ENCODE measurements at places on chromosomes 3 and 15.

GRCh38 chr15:63446255-63446654 is 58.1 kb upstream of the USP3 start:
- DNase-seq, result no peak

GRCh38 chr3:196962108-196962929 is 6.3 kb downstream of the PIGZ start:
- DNase-seq, result no peak

DNA sequence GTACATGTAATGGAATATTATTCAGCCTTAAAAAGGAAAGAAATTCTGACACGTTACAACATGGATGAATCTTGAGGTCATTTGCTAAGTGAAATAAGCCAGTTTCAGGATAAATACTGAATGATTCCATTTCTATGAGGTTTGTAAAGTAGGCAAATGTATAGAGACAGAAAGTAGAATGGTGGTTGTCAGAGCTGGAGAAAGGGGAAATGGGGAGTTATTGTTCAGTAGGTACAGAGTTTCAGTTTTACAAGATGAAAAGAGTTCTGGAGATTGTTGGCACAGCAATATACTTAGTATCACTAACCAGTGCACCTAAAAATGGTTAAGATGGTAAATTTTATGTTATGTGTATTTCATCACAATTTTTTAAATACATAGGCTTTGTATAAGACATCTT is 60.6 kb downstream of the USP8 start:
- no peak for DNase-seq

GRCh38 chr3:120440762-120441161 is 10.0 kb downstream of the FSTL1 start:
- no peak for DNase-seq

DNA sequence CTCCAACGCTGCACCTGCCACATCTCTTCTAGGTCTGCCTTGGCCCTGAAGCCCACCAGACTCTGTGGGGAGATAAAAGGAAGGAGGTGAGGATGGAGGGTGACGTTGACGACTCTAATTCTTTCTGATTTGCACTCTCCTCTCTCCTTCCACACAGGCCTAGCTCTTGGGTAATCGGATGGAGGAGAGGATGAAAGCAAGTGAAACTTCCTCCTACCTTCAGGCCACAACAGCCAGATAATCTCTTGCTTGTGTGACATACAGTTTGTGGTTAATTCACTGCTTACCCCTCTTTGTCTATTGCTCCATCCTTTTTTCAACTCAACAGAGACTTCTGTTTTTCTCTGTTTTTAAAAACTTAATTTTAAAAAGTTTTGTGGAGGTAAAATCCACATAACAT is 208.1 kb downstream of the SV2B start:
- no peak for DNase-seq

DNA sequence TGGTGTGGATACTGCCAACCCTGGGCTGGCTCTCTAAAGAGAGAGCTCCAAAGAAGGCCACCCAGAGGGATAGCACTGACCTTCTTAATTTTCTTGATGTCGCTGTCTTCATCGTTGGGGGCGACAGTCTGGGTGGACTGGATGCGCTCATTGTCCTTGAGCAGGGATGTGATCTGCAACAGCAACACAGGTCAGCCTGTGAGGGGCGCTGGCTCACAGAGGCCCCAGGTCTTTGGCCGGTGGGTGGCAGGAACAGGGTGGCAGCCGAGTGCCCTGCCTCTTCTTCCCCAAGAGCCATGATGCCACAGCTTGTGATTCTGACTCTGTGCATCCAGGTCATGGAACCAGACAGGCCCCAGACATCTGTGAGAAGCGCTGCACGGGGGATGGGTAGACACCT is 41.2 kb downstream of the RASGRF1 start:
- no peak for DNase-seq

DNA sequence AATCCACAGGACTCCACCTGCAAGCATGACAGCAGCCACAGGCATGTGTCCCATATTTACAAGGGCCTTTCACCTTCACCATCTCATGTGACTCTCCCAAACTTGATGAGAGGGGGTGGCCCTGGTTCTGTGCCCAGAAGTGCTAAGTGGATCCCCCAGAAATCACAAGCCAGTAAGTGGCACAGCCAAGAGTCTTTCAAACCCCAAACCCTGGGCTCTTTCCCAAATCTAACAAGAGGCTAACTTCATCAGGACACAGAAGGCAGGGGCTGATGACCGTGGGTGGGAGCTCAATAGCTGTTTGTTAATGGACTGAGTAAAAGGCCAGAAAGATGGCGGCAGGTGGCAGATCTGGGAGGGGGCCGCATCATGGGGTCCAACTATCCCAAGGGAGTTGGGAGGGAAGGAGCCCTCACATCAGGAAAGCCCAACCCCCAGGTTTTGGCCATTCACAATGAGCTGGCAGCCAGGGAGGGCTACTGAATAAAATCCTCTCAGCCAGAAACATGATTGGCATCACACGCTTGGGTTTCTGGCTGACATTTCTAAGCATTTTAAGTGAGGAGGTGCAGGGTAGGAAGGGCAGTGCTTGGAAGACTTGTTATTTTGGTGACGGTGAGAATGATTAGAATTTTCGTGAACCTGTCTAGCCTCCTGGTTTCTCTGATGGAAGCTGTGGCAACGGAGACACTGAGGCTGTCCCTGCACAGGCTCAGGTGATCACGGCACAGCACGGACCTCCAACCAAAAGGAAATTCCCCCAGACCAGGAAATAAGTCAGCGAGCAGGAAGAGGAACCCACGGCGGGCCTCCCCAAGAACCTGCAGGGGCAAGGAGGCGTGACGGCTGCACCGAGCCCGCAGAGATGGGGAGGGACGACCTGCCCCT is 109.3 kb downstream of the OXNAD1 start:
- no peak for DNase-seq

GRCh38 chr3:50584391-50584790 is 15.1 kb downstream of the HEMK1 start:
- DNase-seq, result no peak

DNA sequence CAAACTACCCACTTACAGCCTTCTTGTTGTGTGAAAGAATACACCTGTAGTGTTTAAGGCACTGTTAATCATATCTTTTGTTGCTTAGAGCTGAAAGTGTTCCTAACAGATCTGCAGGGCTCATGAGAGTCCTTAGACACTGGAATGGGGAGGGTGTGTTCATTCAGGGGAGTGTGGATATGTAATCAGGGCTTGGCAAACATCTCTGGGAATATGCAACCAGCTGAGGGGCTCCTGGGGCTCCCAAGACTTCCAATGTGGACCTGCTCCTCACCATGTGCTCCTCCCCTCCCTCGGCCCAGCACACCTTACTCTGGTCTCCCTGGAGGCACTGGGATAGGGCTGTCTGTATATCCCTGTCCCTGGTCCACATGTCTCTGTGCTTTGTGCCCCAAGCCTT is 30.3 kb upstream of the MFSD1 start:
- DNase-seq, result no peak

DNA sequence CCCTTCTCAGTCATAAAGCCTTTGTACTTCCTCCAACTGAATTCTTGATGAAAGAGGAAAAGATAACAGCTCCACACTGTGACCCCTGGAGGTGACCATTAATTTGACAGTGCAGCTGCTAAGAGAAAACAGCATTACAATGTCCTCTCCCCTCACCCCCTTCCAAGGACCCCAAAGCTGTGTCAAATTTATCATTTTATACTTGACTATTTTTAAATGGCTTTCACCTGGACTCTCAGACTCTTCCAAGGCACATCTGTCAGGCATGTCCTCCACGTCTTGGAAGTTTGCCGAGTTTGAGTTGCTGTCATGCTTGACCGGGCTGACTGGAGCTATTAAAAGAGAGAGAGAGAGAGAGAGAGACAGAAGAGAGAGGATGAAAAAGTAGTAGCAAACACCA is 236.5 kb downstream of the WDR72 start:
- DNase-seq, result no peak

- DNase-seq, result no peak
Measured at GRCh38 chr3:47731061-47731460, 50.6 kb downstream of the SMARCC1 start.

- no peak for DNase-seq
Measured at GRCh38 chr3:78728406-78729145, 1039.2 kb downstream of the ROBO1 start.

- no peak for DNase-seq
Measured at GRCh38 chr15:36925653-36926426, 174.5 kb downstream of the MEIS2 start.

Data from cortex of kidney (tissue), 1 donor.